Endothelial cell (in vitro differentiated cells): ENCODE measurements at places on chromosomes 7 and 10. TPM values are rescaled to one million over a fixed set of nuclear protein-coding genes. Genes with fewer than 3 reads are reported as not detected.
A peak's percentile ranks its signal among the peaks of the same experiment; 100 is the strongest.

Gene MOGAT3
- not detected for total RNA-seq

DNA sequence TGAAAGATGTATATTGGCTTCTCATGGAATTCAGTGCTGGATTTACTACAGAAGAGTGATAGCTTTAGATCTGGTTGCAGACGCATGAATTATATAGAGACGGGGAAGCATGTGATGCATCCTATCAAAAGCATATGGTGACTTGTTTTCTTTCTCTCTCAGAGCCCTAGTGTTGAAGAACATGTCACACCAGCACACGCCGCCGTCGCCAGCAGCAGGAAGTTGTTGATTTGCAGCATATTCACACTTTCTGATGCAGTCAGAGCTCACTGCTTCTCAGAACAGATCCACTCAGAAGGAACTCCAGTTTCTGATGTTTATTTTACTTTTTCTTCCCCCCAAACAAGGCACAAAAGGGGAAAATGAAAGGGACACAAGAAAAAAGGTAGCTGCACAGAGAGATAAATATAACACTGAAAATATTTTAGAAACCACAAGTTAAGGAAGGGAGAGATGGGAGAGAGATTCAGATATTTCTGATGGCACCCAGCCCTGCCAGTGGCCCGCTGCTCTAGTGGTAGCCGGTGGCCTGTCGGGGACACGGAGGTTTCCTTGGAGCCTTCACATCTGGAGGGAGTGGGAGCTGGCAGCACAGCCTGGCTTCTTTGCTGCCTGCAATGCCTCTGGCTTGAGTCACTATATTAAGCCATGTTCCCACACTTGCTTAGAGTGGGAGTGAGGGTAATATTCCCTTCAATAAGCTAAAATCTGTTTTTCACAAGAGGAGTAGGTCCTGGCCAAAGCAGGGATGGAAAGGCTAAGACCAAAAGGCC lies 123.2 kb downstream of the NRP1 start:
- H3K27me3 ChIP-seq: peaks cover 15% of the 10 kb centered on the region
- peaks cover 67% of the 10 kb centered on the region for H3K36me3 ChIP-seq
- H3K27ac ChIP-seq: peak overlapping the region; percentile 34
- peak overlapping the region; percentile 26 for H3K4me3 ChIP-seq

Gene TMEM236
- 0.05 TPM for total RNA-seq

DNA sequence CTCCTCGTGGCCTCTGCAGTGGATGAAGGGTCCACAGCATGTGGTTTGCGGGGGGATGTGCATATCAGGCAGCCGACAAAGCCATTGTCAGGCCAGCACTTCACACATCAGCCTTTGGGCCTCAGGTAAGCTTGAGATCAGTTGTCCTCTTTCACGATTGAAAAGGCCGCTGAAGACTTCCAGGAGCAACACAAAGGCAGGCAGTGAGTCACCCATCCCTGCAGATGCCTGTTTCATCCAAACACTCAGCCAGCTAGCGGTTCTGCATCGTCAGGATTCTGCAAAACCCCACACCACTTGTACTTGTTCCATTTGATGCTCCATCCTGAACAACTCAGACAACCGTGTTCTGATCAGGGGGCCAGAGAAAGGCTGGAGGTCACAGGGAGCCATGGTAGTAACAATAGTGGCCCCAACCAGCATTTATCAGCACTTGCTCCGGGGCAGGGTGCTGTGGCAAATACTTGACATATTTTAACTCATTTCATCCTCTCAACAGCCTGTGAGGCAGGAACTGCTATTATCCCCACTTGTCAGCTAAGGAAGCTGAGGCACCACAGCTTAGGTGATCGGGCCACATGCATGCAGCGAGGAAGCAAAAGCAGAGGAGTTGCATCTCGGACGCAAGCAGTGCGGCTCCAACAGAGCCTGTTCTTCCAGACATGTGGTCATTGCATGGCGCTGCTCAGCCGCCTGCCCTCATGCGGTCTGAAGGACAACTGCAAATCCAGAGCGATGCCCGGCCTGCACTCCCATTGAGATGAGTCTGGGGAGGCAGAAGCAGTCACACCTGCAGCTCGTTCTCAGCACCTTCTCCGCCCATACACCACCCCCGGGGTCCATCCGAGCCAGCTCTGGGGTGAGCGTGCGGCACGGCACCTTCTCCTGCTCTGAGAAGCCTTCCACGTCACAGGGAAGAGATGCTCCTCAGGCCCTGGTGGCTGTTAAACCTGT lies 144.9 kb downstream of the PAXIP1 start:
- H3K4me1 ChIP-seq: peaks cover 2% of the 10 kb centered on the region
- H3K4me3 ChIP-seq: no peak overlapping the region
- H3K27me3 ChIP-seq: peaks cover 3% of the 10 kb centered on the region

Gene SOSTDC1
- total RNA-seq: 0.18 TPM

Gene HOXA5
- 0.59 TPM for total RNA-seq

DNA sequence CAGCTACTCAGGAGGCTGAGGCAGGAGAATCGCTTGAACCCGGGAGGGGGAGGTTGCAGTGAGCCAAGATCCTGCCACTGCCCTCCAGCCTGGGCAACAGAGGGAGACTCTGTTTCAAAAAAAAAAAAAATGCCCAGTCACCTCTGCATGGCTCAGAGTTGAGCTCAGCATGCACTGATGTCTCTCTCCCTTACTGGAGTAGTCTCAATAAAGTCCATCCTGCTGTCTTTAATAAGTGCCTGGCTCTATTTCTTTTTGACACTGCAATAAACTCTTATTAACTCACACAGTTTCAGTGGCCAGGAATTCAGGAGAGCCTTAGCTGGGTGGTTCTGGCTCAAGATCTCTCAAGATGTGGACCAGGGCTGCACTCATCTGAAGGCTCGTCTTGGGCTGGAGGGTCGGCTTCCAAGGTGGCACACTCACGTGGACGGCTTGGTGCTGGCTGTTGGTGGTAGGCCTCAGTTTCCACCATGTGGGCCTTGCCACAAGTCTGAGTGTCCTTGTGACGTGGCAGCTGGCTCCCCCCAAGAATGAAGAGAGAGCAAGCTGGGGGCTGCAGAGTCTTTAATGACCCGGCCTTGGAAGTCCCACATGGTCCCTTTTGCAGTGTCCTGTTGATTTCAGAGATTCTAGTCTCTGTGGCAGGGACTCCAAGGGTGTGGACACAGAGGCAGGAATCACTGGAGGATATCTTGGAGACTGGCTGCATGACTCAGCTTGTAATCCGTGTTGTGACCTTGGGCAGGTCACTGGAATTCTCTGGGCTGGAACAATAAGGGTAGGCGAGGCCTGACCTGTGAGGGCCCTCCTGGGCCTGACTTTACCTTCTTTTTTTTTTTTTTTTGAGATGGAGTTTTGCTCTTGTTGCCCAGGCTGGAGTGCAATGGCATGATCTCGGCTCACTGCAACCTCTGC lies 85.9 kb upstream of the KMT2C start:
- no peak overlapping the region for H3K4me3 ChIP-seq
- no peak for DNase-seq
- H3K27me3 ChIP-seq: peaks cover 1% of the 10 kb centered on the region
- no peak overlapping the region for H3K27ac ChIP-seq

DNA sequence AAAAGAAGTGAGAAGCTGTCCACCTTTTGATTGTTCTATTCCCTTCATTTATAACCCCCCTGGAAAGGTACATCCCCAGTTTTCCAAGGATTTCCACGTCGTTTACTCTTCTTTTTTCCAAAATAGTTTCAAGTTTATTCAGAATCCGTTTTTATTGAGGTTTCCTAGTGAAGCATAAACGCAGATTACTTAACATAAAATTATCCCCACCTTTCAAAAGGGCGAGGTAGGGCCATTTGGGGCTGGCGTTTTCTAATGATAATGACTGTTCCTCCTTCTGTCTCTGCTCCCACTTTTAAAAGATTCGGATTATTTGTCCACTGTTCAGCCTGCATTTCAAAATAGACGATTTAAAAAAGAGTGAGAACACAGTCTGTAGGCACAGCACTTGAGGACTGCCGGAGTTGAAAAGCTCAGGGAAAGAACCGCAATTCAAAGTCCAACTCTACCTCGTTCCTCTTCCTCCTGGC lies 165.2 kb upstream of the PPP1R3A start:
- H3K4me1 ChIP-seq: peaks cover 33% of the 10 kb centered on the region
- H3K27ac ChIP-seq: peak overlapping the region; percentile 89
- no peak for DNase-seq
- H3K36me3 ChIP-seq: no peaks in the 10 kb centered on the region

DNA sequence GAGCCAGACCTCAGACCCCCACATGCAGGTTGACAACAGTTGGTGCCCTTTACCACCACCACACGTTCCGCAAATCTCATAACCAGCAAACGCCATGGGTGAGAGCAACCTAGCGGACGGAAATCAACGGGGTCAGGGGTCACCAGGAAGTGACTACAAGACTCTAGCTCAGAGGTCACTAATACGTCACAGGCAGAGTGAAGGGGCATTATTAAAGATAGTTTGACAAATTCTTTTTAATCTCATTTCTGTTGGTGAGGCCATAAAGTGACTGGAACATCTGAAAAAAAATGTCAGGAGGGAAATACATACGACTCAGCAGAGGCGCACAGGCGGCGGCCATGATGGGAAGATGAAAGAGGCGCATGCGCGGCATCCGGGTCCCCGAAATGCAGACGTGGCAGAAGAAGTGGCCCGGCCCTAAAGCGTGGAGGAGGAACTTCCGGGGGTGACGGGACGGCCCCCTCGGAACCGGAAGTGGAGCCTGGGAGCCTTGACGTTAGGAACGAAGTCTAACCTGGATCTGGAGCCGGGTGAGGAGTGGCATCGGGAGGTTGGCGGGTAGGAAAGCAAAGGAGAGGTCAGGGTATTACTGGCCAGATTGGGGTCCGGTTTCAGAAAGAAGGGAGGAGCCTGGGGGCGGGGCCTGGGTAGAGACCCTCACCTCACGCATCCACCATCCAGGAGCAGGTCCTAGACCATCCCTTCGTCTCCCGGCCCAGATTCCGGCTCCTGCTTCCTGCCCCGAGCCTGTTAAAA lies at the start of gene SEC24C:
TSS of gene SEC24C (plus strand) at position 468 of the 759 bp plus-strand sequence. CDS start 2,461 bp downstream, outside the sequence.
- peak within 1 kb of the TSS; percentile 99 for H3K4me3 ChIP-seq
- DNase-seq: peak; percentile 86
- H3K4me1 ChIP-seq: peaks cover 34% of the 10 kb centered on the region
- peaks cover 15% of the 10 kb centered on the region for H3K27me3 ChIP-seq
- peaks cover 10% of the 10 kb centered on the region for H3K36me3 ChIP-seq

Gene LOXL4
- 1.8 TPM for total RNA-seq

Gene KCNH2
- 3.4 TPM for total RNA-seq

DNA sequence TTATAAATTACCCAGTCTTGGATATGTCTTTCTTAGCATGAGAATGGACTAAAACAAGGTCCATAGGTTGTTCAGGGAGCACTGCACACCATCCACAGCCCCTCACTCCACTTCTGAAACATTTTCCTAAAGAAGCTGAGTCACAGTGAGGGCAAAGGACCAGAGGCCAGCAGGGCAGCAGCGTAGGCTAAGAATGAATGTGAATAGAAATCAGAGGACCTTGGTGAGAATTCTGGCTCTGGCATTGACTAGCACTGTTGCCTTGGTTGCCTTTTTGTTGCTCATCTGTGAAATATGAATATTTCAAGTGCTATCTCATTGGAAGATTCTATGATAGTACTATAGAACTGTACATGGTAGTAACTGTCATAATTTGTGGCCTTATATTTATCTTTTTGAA lies 41.7 kb upstream of the TOMM7 start:
- peaks cover 5% of the 10 kb centered on the region for H3K4me1 ChIP-seq
- H3K36me3 ChIP-seq: peaks cover 7% of the 10 kb centered on the region
- H3K27ac ChIP-seq: no peak overlapping the region
- peaks cover 6% of the 10 kb centered on the region for H3K27me3 ChIP-seq

Gene MMP21
- not detected for total RNA-seq

Gene DRGX
- total RNA-seq: not detected

Gene POMZP3
- 237 TPM for total RNA-seq

DNA sequence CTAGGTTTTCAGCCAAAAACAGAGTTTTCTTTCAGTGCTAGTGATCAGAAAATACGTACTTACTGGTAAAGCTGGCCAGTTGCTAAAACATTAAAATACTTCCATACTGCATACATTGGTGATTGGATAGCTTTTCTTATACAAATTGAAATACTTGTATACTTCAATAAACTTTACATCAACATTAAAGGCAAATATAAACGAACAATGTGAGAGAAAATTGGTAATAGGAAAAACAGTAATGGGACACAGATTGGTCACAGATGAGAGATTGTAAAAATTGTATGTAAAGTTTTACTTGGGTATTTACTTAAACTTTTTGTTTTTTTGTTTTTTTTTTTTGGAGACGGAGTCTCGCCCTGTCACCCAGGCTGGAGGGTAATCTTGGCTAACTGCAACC lies 391.7 kb downstream of the TFEC start:
- H3K4me3 ChIP-seq: no peak overlapping the region
- no peaks in the 10 kb centered on the region for H3K4me1 ChIP-seq
- DNase-seq: no peak
- no peak overlapping the region for H3K27ac ChIP-seq
- no peaks in the 10 kb centered on the region for H3K36me3 ChIP-seq

GRCh38 chr7:20146451-20146850 lies 70.7 kb downstream of the MACC1 start:
- H3K36me3 ChIP-seq: no peaks in the 10 kb centered on the region
- H3K27me3 ChIP-seq: peaks cover 4% of the 10 kb centered on the region
- no peak overlapping the region for H3K27ac ChIP-seq
- no peak overlapping the region for H3K4me3 ChIP-seq

- H3K4me3 ChIP-seq: no peak overlapping the region
- peaks cover 3% of the 10 kb centered on the region for H3K27me3 ChIP-seq
- no peaks in the 10 kb centered on the region for H3K36me3 ChIP-seq
- no peaks in the 10 kb centered on the region for H3K4me1 ChIP-seq
- no peak for DNase-seq
Observed at GRCh38 chr7:143012409-143012808, 14.5 kb downstream of the OR9A2 start.

DNA sequence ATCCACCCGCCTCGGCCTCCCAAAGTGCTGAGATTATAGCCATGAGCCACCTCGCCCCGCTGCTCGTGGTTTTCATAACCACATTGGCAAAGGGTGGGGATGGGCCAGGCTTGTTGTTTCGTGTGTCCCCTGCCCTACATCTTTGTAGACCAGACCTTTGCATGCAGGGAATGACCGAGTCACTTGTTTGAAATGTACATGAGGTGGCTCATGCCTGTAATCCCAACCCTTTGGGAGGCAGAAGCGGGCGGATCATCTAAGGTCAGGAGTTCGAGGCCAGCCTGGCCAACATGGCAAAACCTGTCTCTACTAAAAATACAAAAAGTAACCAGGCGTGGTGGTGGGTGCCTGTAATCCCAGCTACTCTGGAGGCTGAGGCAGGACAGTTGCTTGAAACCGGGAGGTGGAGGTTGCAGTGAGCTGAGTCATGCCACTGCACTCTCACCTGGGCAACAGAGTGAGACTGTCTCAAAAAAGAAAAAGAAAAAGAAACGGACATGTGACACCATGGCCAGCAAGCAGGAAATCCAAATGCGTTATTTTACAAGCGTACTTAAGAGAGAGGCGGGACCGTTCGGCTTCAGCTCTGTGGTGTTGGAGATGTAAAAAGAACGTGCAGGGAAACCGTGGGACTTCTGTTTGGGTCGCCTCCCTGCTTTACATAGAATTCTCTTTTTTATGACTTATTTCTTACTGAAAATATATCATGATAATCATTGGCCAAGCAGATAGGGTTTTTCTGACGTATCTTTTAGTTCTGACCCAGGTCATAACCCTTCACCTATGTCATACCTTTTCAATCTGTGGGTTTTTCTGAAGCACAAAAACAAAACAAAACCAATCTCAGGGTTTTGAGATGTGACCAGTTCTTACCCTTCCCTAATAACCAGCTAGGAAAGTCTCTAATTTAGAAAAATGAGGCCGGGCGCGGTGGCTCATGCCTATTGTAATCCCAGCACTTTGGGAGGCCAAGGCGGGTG lies 45.1 kb downstream of the WIPI2 start:
- no peak for DNase-seq
- no peaks in the 10 kb centered on the region for H3K27me3 ChIP-seq
- peaks cover 26% of the 10 kb centered on the region for H3K36me3 ChIP-seq
- H3K27ac ChIP-seq: no peak overlapping the region
- no peak overlapping the region for H3K4me3 ChIP-seq
